Stimulated activated CD4-positive, alpha-beta T cell treated with anti-CD3 and anti-CD28 coated beads, Interleukin-1b, Interleukin-23, amount 100 ng/mL, for 48 hours (primary cell): ENCODE measurements at places on chromosomes 6 and 20.
A peak's percentile ranks its signal among the peaks of the same experiment; 100 is the strongest.

DNA sequence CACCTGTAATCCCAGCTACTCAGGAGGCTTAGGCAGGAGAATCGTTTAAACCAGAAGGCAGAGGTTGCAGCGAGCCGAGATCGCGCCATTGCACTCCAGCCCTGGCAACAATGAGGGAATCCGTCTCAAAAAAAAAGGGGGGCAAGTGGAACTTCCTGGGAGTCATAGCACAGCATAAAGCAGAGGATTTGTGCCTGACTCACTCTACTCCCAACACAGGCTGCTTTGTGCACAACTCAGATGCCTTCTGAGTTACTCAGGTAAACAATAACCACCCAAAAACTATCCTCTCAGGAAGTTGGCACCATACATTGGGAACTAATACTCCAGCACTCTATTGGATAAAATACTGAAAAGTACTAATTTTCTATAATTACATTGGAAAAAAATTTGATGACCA is 2.5 kb upstream of the TMEM244 start:
- DNase-seq, result no peak

- no peak for DNase-seq
These were observed 41.7 kb downstream of the CD2AP start for GRCh38 chr6:47519279-47519678.

DNA sequence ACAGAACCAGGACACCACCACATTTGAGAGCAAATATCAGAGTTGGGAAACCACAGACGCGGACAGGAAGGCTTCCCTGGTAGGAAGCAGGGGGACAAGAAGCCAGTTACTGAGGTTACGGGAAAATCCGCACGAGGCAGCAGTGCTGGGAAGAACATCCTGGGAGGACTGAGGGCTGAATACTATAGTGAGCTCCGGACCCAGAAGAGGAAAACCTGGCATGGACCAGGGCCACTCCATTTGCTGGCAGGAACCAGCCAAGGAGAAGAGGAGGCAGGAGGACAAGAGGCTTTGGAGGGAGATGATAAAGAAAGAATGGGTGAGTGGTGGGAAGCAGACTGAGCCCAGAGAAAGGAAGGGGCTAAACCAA is 6.1 kb upstream of the DSN1 start:
- DNase-seq, result no peak

- DNase-seq, result no peak
These were observed 104.8 kb downstream of the TAF4 start for GRCh38 chr20:61960836-61961235.

- DNase-seq, result no peak
These were observed 308.3 kb downstream of the LAMA2 start for GRCh38 chr6:129191235-129191634.

DNA sequence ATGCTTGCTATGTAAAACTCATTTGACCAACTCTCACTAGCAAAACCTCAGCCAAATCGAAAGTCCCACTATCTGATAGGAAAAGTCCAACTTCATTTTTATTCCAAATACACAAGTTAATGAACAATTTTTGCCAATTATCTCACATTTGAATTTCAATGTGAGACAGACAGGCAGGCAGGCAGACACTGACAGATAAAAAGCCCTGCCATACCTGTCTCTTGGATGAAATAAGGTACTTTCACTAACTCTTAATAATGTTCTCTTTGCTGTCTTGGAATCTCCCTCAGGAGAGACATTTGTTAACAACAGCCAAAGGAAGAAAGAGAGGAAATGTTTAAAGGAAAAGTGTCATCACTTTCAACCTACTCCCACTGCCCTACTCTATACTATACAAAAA is 82.0 kb downstream of the RNGTT start:
- DNase-seq, result no peak

DNA sequence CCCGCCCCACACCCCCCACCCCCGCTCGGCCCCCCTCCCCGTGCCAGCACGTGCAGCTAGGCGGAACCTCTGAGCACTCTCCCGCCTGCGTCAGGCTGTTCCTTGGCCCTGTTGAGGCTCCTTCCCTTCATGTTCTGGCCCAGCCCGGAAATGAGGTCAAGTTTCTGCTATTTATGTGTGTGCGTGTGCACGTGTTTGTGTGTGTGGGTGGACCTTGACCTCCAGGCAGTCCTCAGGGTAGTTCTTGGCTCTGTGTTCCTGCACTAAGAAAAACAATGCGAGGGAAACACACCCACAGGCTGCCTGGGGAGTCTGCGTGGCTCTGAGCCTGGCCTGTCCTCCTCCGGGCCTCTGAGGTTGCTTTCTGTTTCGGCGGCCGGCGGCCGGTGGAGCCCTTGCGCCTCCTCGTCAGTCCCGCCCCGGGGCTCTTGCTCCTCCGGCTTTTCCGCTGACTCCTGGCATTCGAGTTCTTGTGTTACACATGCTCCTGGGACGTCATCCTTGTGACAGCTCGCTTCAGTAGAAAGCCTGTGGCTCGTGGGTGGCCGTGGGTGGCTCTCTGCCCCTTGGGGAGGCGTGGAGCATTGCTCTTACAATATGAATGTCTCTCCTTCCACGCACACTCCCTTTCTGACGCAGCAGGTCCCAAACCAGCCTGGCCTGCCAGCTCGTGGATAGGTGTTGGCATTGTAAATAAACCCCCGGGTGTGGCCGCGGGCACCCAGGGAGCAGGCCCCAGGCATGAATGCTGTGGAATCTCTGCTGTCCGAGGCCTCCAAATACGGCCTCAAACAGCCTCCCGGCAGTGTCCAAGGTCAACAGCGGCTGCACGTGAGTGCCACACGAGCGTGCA is 10.0 kb downstream of the SLCO4A1 start:
- peak; percentile 64 for DNase-seq

GRCh38 chr6:158047127-158047518 is 65.5 kb downstream of the SYNJ2 start:
- DNase-seq, result peak; percentile 85

DNA sequence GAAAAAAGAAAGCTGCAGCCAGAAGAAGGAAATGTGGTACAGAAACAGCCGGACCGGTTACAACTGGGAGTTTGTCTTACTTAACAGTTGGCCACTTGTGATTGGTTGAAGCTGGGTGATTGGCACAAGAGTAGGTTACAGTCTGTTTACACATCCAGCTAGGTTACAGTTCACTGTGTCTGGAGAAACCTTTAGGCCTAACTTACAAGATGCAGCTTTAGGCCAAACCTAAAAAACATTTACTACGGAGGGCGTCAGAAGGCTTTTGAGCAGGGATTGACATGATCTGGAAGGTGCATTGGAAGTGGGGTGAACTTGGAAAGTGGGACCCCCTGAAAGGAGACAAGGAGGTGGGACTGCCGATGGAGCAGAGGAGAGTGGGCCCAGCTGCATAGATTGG is 122.3 kb downstream of the BANF2 start:
- DNase-seq, result no peak

DNA sequence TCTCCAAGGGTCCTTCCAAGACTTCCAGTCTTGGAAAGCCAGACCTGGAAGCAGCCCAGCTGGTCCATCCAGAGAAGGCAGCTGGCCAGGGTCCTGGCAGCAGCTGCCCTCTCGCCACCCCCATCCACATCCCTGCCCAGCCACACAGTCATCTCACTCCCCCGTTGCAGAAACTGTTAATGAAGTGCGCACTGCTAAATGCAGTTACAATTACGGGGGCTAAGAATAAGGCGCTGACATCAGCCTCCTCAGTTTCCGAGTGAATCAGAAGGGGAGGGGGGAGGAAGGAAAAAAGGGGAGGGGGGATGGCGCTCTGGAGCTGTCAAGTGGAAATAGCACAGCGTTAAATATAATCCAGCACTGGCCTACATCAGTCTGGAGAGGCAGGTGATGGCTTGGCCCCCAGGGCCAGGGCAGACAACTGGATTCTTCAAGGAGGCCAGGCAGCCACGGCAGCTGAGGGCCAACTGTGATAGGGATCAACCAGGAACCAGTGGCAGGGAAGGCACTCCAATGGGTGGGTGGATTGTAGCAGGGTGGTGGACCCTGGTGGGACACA is 6.9 kb downstream of the RIMS4 start:
- no peak for DNase-seq

DNA sequence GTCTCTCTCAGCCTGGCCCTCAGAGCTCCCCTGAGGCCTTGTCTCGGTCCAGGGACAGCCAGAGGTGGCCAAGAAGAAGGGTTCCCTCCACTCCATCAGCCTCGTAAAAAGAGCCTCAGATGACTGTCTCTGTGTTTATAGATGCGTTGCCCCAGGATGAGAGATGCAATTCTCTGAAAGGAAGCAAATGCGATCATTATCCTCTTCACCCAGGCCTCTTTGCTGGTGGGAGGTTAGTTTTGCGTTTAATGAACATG is 90.4 kb downstream of the YTHDF1 start:
- no peak for DNase-seq

DNA sequence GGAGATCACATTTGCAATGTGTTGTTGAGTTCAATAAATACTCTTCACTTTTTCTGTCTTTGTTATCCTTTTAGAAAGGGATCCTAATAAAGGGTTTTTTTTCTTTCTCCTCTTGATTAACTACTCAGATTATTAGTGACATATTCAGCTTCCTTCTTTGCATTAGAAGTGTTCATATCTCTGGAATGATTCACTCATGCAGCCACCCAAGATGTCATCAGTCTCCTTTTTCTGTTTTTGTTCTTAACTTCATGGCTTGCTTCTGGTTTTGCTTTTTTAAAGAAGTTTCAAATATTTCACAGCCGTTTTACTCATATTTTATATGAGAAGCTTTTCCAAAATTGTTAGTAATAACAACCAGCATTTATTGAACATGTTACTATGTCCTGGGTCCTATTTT is 187.6 kb downstream of the TMEM242 start:
- no peak for DNase-seq

DNA sequence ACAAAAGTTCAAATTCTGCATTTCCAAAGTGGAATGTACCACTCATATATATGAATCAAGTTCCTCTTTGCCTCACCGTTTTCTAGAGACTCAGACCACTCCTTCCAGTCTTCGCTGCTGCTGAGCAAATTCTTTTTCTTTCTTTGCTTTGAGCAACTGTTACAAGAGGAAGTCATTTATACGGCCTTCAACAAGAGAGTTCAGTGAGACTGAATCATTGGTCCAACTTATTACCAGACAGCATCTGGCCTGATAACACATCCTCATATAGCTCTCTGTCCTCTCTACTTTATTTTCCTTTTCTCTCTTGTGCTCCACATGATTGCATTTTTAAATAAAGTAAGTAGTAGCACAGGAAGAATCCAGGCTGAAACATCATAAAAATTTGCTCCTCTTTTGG is 652.7 kb downstream of the PHF3 start:
- DNase-seq, result no peak

DNA sequence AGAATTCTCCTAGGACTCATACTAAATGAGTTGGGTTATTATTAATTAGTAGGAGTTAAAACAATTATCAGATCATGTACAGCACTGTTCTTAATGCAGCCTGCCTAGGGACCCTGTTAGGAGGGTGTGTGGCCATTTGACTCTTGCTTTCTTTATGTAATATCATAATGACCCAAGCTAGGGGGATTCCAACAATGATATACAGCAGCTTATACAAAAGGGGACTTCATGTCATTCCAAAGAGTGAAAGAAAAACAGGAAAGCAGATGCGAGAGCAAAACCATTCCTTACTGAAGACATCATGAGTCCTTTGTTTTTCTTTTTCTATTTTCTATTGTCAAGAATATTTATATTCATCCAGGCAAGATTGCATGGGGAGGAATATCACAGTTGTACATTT is 455.2 kb downstream of the PLCB1 start:
- DNase-seq, result no peak

- DNase-seq, result no peak
These were observed 173.6 kb downstream of the SASH1 start for GRCh38 chr6:148516217-148516616.

DNA sequence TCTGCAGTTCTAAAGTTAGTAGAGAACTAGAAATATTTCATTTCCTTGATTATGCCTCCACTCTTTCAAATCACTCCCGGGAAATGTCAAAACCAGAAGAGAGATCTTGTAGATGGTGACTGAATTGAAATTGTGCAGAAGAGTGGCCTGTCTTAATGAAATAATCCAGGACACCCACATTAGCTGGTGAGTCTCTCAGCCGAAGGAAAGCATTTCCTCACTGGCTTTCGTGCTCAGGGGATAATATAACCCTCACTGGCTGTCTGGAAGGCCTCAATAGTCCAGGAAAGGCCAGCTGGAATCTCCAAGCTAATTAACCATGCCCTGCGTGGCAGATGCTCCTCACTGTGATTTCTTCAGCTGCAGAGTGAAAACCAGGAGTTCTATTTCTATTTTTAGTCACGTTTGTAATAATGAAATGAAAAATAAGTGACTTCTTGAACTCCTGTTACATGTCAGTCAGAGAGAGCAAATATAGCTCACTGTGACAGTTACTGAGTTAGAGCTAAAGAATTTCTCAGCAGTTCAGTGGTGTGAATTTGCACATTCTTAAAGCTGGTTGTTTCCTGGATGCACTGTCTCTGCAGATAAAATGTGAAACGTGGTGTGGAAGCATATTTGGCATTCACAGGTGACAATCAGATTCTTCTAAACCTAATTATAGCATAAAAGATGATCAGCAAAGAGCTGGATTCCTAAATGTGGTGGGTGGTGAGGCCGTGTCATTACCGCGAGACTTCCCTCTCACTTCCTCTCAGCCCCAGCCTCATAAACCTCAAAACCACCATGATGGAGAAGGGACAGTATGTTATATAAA is 211.7 kb downstream of the LMBRD1 start:
- DNase-seq, result peak; percentile 2

DNA sequence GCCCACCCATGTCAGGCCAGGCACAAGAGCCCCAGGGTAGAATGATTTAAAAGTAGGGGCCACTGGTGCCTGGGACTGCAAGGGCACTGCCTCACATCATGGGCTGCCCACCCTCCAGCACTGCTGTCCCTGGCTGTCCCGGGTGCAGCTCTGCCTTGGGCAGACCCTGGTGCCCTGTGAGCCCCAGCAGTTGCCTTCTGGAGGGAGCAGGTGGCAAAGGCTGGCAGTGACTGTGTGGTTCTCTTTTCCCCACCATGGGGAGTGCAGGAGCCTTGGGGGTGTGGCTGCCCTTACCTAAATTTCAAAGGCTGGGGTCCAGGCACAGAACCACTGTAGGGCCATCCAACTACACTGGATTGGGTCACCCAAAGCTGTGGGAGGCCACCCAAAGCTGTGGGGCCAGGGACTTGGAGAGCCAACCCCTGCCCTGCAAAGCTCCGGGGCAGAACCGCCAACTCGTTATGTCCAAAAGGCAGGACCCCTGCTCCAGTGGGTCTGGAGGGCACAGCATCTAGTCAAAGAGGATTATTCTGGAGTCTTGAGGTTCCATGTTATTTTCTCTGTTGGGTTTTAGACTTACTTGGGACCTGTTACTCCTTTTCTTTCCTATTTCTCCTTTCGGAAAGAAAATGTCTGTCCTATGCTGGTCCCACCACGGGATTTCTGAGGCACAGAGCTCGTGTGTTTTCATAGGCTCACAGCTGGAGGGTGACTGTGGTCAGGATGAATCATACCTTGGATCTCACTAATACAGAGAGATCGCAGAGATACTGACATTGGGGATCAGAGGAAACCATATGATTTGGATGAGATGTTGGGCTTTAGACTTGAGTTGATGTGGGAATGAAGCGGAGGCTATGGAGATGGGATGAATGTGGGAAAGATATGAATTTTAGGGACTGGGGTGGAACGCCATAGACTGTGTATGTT is 65.3 kb downstream of the RAMACL start:
- DNase-seq, result no peak

GRCh38 chr20:35698298-35699126 is 640 bp downstream of the NFS1 start:
- DNase-seq, result no peak
